ENCODE measurements at places on chromosomes 7 and 10. TPM values are rescaled to one million over a fixed set of nuclear protein-coding genes. Genes with fewer than 3 reads are reported as not detected.

Gene SYT15
- total RNA-seq = 1.0 TPM

Gene C7orf57
- not detected for total RNA-seq

DNA sequence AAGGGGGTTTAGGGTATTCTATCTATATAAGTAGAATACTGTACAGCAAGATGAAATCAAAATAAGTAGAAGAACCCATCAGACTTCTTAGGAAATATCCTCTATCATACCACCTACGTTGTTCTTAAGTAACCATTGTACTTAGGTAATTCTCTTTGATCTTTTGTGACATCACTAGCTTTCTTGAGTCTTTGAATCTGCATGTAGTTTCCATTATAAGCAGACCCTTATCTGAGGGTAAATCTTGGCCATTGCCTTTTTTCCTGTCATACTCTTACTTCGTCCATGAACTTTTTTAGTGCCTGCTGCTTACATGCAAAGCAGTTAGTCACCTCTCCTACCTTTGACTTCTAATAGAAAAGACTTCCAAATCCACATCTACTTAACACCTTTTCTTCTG is 49.0 kb downstream of the WAC start:
- peak; percentile 11 for DNase-seq

GRCh38 chr7:39693812-39694211 is 70.4 kb downstream of the RALA start:
- no peak for DNase-seq

DNA sequence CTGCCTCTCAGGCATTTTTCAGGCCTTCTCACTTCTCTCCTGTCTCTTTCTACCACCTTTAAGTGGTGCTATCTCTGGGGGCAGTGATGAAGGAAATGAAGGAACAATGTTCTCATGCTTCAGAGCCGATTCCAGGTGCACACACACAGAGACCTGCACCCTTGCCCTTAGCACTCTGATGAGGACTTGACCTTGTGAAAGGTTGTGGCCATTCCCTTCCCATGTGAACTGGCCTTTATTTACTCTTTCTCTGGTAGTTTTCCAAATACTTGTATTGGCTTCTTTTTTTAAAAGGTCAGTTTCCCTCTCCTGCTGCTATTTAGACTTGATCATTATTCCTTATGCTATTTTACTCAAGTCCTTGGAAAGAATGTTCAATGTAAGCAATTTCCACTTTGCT is 188.6 kb downstream of the MDFIC start:
- no peak for DNase-seq

Gene FOXI2
- not detected for total RNA-seq

DNA sequence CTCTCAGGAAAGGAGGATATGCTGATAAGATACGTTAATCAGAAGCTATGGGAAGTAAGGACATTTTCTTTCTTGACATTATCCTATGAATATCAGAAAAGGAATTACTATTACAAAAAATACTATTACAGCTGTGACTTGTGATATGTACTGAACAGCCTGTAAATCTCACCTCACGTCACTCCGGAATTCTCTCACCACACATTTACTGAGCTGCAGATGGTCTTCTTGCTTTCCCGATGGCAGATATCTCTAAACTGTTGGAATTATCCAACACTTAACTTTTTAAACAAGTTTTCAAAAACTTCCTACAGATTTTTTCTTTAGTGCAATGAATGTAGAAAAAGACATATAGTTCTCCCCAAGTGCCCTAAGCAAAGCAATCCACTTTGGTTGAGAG is 313.4 kb downstream of the GPR37 start:
- DNase-seq = no peak

GRCh38 chr7:35676211-35676610 is 18.7 kb downstream of the HERPUD2 start:
- no peak for DNase-seq

DNA sequence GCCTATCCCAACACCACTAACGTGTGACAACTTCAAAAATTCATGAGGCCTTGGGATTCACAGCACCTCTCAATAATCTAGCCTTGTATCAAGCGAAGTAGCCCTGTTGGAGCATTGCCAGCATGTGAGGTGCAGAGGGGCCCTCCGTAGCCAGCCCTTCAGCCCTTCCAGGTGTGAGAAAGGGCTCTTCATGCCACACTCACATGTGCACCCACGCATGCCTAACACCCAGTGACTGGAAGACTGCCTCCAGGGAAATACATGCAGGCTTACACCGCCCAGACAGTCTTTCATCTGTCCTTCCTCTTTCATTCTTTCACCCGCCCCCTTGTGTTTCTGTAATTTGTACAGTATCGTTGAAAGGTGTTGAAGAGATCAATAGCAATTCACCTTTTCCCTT is 26.1 kb downstream of the LRRC4 start:
- no peak for DNase-seq

DNA sequence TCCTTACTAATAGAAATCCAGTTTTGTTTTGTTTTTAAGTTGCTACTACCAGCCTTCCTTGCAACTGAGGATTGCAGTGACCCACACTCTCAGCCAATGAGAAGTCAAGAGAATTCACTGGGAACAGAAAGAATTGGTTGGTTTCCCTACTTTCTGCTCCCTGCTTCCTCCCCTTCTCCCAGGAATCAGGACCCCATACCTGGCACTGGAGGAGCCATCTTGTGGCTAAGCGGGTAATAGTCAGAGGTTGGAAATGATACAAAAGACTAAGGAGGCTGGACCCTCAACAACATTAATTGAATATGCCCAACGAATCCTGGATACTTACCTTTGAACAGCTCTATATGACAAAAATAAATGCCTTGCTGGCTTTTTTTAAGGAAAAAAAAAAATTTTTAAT is 6.3 kb downstream of the TMEM176A start:
- no peak for DNase-seq

GRCh38 chr7:112031689-112032088 is 174.5 kb downstream of the DOCK4 start:
- no peak for DNase-seq

Gene TFEC
- 0.80 TPM for total RNA-seq

Gene ACHE
- 0.94 TPM for total RNA-seq

GRCh38 chr10:14184841-14185315 is 145.8 kb downstream of the FRMD4A start:
- no peak for DNase-seq

- no peak for DNase-seq
These were observed 210.4 kb upstream of the IMMP2L start for GRCh38 chr7:111772716-111773115.

DNA sequence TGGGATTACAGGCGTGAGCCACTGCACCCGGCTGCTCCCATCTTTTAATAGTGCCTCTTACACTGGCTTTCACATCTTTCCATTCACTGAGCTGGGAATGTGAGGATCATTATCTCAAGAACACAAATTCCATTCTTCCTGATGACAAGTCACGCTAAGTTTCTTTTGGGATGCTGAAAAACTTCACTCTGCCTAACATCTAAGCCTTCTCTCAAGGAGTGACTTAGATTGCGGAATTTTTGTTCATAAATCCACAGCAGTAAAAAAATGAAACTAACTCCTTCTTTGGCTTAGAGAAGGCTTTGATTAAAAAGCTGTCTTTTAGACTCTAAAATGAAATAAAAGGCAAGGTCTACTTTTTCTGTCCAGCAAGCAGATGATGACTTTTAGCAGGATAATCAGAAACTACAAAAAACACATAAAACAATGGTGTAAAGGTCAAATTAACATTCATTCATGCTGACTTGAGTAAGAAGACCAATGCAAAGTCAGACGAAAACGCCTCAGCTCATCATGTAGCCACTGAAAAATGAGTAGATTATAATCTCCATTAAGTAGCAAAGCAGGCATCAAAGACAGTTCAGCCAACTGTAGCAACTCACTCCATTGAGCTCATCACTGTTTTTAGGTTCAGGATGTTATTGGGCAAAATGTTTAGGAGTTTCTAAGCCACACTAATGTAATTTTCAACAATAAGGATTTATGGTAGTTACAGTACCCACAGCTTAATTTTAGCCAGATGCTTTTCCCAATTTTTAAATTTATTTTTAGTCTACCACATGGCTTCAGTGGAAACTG is 178.8 kb downstream of the ELMO1 start:
- DNase-seq = no peak

Gene CNPY1
- total RNA-seq = not detected

Gene BET1
- total RNA-seq = 55.0 TPM

- no peak for DNase-seq
These were observed 66.5 kb upstream of the INPP5A start for GRCh38 chr10:132471125-132471451.

DNA sequence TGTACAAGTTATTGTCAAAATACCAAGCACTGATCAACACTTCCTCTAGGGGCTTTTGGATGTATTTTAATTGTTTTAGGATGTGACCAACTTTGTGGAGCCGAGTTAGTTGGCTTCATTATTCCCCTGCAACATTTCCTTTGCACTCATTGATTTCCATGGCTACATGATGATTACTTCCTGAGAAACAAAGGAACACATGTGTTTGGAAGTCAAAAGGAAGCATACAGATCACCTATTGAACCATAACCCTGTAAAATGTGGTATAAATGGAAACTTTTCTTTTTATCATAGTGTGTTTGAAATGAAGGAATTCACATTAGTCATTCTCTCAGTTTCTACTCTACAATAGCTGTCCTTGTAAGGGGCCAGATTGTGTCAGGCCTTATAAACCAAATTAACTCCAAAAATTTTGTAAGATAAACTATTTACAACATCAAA is 32.2 kb upstream of the EXOC6 start:
- no peak for DNase-seq

Gene ADRA2A
- total RNA-seq = not detected

- DNase-seq = peak; percentile 97
These were observed 672.3 kb downstream of the TNS3 start for GRCh38 chr7:46909601-46910051.

DNA sequence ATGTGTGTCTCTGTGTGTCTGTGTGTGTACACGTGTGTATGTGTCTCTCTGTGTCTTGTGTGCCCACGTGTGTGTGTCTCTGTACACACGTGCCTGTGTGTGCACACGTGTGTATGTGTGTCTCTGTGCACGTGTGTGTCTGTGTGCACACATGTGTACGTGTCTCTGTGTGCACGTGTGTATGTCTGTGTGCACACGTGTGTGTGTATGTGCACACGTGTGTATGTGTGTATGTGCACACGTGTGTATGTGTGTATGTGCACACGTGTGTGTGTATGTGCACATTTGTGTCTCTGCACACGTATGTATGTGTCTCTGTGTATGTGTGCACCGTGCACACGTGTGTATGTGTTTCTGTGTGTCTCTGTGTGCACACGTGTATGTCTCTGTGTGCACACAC is 248.7 kb upstream of the SHH start:
- DNase-seq = no peak

GRCh38 chr7:136640977-136641376 is 227.5 kb upstream of the CHRM2 start:
- no peak for DNase-seq

Gene MYO3A
- total RNA-seq = 0.35 TPM

Gene OR6B1
- total RNA-seq = not detected

DNA sequence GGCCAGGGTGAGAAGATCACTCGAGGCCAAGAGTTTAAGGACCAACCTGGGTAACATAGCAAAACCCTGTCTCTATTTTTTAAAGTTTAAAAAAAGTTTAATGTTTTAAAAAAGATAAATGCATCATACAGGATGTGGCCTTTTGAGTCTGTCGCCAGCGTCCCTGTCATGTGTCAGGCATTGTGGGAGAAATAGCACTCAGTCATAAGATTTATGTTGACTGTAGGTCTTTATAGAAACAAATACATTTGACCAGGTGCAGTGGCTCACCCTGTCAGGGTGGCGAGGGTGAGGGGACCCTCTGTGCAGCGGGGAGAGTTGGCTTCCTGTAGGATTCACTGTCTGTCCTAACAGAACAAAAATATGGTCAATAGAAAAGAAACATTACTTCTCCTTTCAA is 63.5 kb upstream of the SH2B2 start:
- DNase-seq = no peak

Data from renal cortical epithelial cell (primary cell).